ENCODE measurements at places on chromosomes 2 and 18. TPM values are rescaled to one million over a fixed set of nuclear protein-coding genes. Genes with fewer than 3 reads are reported as not detected.

- no peak for DNase-seq
Observed at GRCh38 chr18:45745817-45746461, 22.0 kb downstream of the SLC14A1 start.

- no peak for DNase-seq
Observed at GRCh38 chr2:227447606-227448005, 24.4 kb upstream of the AGFG1 start.

DNA sequence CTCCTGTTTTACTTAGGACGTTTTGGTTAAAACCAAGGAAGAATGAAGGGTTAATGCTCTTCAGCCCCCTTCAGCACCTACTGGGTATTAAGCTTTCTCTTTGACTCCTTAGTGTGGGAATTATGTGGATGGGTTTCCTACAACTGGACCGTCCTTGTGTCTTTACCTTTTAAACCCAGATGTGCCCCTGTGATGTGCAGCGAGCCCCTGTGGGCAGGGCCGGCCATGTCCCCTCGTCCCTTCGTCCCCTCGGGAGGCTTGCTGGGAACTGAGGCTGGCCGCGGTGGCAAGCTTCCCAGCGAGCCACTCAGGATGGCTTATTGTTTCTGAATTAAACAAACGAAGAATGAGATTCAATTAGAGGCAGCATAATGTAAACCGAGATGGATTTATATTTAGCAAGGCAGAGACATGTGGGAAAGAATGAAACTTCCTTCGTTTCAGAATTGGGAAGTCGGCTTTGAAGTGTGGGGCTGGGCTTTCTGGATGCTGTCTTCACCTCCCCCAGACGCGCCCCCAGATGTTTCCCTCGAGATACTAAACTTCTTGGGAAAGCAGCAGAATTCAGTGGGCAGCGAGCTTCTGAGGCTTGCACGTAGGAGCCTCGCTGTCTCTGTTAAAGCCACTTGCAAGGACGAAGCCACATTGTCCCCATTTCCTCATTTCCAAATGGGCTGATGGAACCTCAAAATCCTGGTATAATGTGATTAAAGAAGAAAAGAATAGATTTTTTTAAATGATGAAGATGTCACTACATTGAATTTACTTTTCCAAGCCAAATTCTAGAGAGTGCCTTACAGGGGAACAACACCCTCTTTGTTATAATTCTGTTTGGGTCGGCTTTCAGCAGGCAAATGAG is 146.0 kb downstream of the VAPA start:
- no peak for DNase-seq

DNA sequence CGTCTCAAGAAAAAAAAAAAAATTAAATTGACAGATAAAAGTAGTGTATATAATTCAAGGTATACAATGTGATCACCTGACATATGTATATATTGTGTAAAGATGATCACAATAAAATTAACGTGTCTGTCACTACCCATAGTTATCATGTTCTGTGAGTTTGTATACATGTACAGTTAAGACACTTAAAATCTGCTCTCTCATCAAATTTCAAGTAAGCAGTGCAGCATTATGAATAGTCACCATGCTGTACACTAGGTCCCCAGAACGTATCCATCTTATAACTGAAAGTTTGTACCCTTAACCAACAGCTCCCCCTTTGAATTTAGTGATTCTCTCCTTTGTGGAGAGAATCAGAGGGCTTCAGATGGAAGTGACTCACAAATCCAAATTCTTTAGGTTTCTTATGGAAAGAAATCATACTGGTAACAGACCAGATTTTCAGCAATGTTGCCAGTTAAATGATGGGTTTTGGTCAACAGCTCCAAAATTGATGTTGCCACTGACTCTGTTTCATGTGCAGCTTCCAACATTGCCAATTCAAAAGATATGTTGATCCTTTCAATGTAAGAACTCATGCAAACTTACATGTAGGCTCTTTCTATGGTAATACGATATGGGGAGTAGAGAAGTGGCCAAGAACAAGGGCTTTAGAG is 281.5 kb downstream of the AFF3 start:
- DNase-seq = no peak

- no peak for DNase-seq
Observed at GRCh38 chr2:187158452-187158851, 289.6 kb downstream of the CALCRL start.

DNA sequence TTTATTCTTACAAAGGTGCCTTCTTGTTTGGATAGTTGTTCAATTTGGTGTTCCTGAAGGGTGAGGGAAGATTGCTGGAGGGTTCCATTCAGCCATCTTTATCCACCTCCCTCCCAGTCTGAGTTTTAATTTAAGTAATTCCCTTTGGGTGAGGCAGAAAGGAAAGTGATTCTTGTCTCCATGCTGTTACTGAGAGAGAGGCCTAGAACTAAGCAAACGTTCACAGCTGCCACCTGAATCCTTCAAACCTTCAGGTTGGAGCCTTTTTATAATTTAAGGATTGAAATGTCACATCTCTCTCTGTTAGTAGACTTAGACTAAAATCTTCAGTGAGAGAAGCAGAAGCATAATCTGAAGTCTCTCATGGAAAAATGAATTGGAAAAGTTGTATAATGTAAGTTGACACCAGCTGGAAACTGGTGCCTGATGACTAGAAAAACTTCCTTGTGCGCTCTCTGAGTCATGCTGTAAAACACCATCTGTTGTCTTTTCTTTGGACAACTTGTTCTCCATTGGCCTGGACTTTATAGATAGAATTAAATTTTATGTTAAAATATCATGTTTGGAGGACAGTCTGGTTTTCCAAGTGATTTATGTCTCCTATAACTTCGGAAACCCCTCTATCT is 14.6 kb downstream of the STRADB start:
- no peak for DNase-seq

DNA sequence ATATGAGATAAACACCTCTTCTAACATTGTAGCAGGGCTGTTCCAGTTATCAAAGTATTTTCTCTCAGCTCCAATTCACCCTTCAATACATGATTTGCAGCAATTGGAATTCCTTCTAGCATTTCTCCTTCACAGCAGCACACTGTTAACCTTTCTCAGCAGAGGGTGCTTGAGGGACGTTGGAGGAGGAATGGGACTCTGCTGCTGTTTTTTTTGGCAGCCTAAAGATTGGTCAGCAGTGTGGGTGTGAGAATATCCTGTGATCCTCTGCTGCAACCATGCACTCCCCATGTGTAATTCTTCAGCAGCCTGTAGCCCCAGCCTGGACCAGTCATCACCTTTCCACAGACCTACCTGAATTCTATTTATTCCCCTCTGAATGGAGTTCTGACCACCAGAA is 1708.9 kb upstream of the CELF4 start:
- DNase-seq = no peak

DNA sequence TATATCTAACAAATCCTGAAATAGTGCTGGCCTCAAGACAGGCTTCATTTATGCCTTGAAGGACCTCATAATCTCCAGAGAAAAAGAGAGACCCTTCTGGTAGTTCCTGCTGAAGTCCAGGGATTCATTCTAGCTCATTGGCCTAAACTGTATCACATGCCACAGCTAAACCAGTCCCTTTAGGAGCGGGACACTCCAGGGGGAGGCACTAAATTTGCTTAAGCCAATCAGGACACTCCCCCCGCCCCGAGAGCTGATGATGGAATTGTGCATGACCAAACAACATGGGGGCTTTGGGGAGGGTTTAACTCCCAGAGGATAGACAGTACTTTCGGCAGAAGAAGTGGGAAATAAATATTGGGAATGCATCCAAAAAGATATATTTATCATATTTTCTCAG is 36.4 kb upstream of the CXCR4 start:
- no peak for DNase-seq

DNA sequence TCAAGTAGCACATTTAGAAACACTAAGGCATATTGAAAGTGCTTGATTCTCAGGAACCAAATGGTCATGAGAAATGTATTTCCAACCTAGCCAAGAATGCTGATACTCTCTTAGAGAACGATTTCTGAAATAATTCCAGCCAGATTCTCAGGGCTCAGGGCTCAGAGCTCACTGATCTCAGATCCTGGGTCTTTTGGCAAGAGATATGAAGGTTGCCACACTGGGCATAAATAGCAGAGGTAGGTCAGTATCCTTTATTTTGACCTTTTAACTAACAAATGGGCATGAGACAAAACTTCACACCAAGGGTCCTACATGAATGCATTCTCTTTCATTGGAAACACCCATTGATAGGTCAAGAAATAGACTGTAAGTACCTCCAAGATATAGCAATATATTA is 364.1 kb downstream of the ALK start:
- no peak for DNase-seq

DNA sequence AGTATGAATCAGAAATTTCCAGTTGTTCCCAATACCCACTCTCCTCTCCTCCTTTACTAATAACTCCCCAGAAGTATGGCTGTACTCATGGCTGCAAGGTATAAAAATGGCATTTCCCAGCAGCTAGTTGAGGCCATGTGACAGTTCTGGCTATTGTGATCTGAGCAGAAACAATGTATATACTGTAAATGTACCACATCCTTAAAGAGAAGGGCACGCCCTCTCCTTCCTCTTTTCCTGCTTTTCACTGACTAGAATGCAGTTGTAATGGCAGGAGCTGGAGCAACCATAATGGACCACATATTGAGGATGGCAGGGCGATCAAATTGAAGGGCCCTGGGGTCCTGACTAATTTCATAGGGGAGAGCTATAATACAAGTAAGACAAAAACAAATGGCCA is 211.2 kb downstream of the TNS1 start:
- peak; percentile 2 for DNase-seq

DNA sequence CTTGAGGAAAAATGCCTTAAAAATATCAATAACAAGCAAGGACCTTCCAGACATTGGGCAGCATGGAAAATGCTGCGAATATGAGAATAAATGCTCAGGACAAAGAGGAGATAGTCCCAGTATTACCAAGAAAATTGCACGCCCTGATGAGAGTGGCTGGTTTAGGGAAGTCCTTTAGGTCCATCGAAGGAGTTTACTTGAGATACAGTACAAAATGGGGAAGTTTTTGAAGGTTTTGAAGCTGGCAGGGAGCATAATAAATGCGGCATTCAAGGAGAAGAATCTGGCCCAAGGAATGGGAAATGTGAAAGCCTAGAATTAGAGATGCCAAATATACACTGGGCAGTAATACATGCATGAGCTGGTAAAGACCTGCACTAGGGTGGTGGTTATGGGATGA is 90.2 kb upstream of the SPATS2L start:
- DNase-seq = no peak

DNA sequence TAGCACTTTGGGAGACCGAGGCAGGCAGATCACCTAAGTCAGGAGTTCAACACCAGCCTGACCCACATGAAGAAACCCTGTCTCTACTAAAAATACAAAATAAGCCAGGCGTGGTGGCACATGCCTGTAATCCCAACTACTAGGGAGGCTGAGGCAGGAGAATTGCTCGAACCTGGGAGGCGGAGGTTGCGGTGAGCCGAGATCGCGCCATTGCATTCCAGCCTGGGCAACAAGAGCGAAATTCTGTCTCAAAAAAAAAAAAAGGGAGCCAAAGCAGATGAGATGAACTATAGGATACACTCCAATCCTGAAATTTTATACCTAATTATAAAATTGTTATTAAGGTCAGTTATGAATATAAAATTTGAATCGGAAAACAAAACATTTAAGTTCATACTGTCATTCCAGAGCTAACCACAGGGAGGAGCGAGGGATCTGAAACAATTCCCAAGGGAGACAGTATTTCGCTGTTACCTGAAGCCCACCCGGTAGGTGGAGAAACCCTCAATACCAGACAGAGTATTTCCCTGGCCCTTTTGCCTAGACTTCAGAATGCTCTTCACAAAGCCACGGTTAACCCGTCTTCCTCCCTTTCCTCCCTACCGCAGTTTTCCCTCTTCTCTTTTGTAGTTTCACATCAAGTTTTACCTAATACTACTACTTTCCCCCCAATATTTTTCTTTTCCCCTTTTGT is 1.4 kb downstream of the PPM1G start:
- DNase-seq = peak; percentile 85

- DNase-seq = no peak
Observed at GRCh38 chr2:15731213-15731888, 139.7 kb downstream of the DDX1 start.

DNA sequence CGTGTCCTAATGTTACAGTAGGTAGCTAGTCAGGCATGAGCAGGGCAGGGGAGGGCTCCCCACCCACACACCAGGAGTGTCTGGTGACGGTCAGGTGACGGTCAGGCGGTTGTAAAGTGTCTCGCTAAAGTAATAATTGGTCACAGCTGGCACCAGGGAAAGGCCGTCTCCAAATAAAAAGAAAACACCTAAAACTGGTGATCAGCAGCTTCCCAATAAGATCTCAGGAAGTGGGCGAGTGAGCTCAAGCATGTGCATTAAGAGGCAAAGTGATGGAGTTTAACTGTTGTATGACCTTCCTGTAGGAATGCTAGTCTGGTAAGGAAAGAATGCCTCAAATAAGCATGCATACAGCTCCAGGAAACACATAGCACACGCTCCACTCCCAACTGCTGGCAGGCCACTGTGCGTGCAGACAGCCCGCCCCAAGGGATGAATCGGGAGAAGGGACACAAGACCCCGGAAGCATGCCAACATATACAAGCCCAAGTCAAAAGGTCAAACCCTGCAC is 177.1 kb downstream of the RNF144A start:
- no peak for DNase-seq

DNA sequence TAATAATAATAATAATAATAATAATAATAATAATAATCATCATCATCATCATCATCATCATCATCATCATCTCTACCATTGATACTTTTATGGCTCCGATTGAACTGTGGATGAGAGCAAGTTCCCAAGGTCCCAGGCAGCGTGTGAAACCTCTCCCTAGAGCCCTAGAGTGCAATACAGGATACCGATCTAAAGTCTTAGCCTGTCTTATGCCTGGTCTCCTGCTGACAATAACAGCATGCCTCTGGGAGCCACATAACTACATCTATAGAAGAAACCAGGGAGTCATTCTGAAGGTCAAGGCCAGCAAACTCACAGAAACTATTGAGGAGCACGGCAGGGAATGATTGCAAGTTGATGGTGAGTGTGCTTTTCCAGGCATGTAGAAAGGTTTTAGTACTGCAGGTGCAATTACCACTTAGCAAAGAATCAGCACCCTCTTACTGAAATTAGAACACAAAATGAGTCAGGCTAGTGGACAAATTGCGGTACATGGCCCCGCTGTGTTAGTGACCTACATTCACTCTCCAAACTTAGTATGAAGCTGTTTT is 457.2 kb upstream of the CDH20 start:
- DNase-seq = no peak

DNA sequence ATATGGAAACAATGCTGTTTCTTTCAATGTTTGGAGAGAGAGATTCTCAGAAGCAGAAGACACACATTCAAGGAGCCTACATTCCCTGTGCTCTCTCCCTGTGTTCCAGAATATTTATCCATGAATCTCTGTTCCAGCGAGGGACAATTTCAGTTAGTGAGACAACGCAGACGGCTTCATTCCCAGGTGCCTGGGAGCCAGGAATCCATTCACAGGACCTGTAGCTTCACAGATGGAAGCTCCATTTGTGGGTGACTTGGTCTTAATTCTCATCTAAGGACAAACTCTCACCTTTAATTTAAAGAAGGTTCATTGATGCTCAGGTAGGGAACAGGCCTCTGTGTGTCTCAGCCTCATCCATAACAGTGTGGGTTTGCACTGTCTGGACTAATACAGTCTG is 1156.6 kb downstream of the RPIA start:
- no peak for DNase-seq

The SFTPB gene
- polyA plus RNA-seq = not detected

The SIGLEC15 gene
- polyA plus RNA-seq = 0.10 TPM

The ANKRD30BL gene
- not detected for polyA plus RNA-seq

The CFC1 gene
- not detected for polyA plus RNA-seq

The STK25 gene
- polyA plus RNA-seq = 236 TPM

The ATP6V1B1 gene
- polyA plus RNA-seq = 6.1 TPM

The SIX3 gene
- polyA plus RNA-seq = 0.67 TPM

The ERICH2 gene
- not detected for polyA plus RNA-seq

The GKN1 gene
- polyA plus RNA-seq = not detected

The CNDP1 gene
- not detected for polyA plus RNA-seq

The PDE1A gene
- polyA plus RNA-seq = 0.08 TPM

The IRS1 gene
- 16.5 TPM for polyA plus RNA-seq

The GALR1 gene
- not detected for polyA plus RNA-seq

The HOXD3 gene
- polyA plus RNA-seq = 0.81 TPM
